Esophagus muscularis mucosa (tissue), 4 donors: ENCODE measurements at places on chromosomes 6 and 20. TPM values are rescaled to one million over a fixed set of nuclear protein-coding genes. Genes with fewer than 3 reads are reported as not detected.
A peak's percentile ranks its signal among the peaks of the same experiment; 100 is the strongest.

DNA sequence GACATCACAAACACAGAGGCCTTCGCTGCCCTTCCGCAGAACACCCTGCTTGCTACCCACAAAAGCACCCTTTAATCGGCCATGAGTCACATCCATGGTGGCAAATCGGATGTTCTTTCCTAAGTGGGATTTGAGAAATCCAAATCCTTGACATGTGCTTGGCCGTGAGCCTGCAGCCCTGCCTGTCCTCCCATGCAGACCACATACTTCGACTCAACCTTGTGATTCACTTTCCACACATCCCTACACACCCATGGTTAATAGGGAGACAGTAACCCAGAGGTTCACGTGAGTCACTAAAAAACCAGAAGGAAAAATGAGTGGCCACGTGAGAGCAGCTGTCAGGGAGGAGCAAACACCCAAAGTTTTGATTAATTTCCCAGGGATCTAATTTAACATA is 19.4 kb downstream of the RAMACL start:
- no peak overlapping the region for H3K4me3 ChIP-seq
- no peak for DNase-seq
- H3K36me3 ChIP-seq, result no peaks in the 10 kb centered on the region
- H3K27me3 ChIP-seq, result no peaks in the 10 kb centered on the region

DNA sequence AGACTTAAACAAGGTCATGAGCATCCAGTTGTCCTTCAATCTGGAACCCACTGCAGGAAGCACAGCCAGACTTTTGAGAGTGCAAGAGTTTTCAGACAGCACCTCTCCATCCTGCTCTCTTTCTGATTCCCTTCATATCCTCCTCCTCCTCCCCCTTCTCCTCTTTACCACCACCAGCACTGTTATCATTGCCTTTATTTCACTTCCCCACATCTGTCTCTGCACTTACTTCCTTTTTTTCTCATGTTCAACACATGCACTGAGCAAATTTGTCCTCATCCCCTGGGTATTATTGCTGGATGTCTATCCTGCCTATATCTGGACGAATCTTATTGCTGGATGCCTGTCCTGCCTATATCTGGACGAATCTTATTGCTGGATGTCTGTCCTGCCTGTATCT is 554.8 kb downstream of the DHX35 start:
- no peak overlapping the region for H3K4me3 ChIP-seq
- H3K27me3 ChIP-seq, result no peaks in the 10 kb centered on the region
- no peaks in the 10 kb centered on the region for H3K36me3 ChIP-seq
- H3K4me1 ChIP-seq, result no peaks in the 10 kb centered on the region

The MACROD2 gene
- 1.4 TPM for total RNA-seq

The FILIP1 gene
- total RNA-seq, result 46.1 TPM

DNA sequence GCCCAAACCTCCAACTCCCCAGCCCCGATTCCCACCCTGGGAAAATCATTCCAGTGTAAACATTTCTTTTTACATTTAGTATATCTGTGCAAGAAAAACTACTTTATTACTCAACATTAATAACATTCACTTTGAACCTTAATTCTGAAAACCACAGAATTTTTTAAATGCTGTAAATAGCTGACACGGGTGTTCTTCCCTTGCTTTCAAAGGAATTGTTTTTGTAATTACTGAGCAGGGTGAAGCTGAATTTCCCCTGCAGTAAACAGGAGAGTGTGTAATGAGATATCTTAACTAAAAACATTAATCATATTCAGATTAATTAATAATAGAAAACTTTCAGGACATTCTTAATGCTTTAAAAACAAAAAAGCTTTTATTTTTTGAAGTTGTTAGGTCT is 99.3 kb upstream of the CITED2 start:
- peak overlapping the region; percentile 25 for H3K4me3 ChIP-seq
- H3K27me3 ChIP-seq, result no peaks in the 10 kb centered on the region
- H3K4me1 ChIP-seq, result peaks cover 35% of the 10 kb centered on the region
- no peak for DNase-seq

GRCh38 chr6:161257793-161258457 is 15.9 kb downstream of the AGPAT4 start:
- H3K27me3 ChIP-seq, result no peaks in the 10 kb centered on the region
- H3K4me3 ChIP-seq, result no peak overlapping the region
- no peaks in the 10 kb centered on the region for H3K36me3 ChIP-seq
- H3K27ac ChIP-seq, result peak overlapping the region; percentile 59

DNA sequence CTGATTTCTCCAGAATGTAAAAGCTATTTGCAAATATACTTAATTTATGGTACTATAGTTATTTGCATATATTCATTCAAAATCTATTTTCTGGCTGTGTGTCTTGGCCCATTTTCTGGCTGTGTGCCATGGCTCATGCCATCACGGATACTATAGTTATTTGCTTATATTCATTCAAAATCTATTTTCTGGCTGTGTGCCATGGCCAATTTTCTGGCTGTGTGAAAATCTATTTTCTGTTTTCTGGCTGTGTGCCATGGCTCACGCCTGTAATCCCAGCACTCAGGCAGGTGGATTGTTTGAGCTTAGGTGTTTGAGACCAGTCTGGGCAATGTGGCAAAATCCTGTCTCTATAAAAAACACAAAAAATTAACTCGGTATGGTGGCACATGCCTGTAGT is 28.9 kb upstream of the RIPK1 start:
- no peaks in the 10 kb centered on the region for H3K36me3 ChIP-seq
- H3K4me3 ChIP-seq, result no peak overlapping the region
- H3K27me3 ChIP-seq, result no peaks in the 10 kb centered on the region
- no peak overlapping the region for H3K27ac ChIP-seq

The PRL gene
- not detected for total RNA-seq

The MPC1 gene
- 54.7 TPM for total RNA-seq

The CAPN11 gene
- 0.39 TPM for total RNA-seq

The RAD21L1 gene
- total RNA-seq, result not detected

The LPA gene
- not detected for total RNA-seq

GRCh38 chr6:136158971-136159370 is 91.1 kb downstream of the MTFR2 start:
- H3K27ac ChIP-seq, result no peak overlapping the region
- peaks cover 6% of the 10 kb centered on the region for H3K36me3 ChIP-seq
- H3K27me3 ChIP-seq, result no peaks in the 10 kb centered on the region
- DNase-seq, result no peak
- H3K4me3 ChIP-seq, result no peak overlapping the region

GRCh38 chr6:138261116-138261780 is 43.0 kb upstream of the PBOV1 start:
- H3K27me3 ChIP-seq, result no peaks in the 10 kb centered on the region
- H3K27ac ChIP-seq, result no peak overlapping the region
- H3K4me3 ChIP-seq, result no peak overlapping the region
- no peaks in the 10 kb centered on the region for H3K36me3 ChIP-seq
- no peaks in the 10 kb centered on the region for H3K4me1 ChIP-seq
